ENCODE measurements at places on chromosomes 3 and 15.

DNA sequence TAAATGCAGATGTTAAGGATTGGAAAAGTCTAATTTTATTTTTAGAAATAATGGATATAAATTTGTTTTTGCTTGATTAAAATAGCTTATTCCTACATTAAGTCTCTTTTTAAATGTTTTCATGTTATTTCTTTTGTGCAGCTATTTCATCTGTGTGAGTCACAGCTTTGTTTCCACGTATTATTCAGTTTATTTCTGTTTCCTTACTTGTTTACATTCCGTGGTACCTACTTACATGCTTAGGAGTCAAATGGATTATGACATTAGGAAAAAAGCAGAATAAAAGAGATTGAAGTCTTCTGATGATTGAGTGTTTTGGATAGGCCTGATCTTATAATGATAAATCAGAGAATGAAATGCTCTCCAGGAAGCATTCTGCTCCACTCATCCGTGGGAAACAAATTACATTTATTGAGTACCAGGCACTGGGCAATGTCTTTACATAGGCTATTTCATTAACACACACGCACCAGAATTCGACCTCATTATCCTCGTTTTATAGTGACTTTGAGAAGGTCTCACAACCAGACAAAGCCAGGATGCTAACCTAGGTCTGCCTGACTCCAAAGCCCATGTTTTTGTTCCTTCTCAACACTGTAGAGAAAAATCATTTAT lies 38.1 kb upstream of the RASA2 start:
- DNase-seq = no peak

DNA sequence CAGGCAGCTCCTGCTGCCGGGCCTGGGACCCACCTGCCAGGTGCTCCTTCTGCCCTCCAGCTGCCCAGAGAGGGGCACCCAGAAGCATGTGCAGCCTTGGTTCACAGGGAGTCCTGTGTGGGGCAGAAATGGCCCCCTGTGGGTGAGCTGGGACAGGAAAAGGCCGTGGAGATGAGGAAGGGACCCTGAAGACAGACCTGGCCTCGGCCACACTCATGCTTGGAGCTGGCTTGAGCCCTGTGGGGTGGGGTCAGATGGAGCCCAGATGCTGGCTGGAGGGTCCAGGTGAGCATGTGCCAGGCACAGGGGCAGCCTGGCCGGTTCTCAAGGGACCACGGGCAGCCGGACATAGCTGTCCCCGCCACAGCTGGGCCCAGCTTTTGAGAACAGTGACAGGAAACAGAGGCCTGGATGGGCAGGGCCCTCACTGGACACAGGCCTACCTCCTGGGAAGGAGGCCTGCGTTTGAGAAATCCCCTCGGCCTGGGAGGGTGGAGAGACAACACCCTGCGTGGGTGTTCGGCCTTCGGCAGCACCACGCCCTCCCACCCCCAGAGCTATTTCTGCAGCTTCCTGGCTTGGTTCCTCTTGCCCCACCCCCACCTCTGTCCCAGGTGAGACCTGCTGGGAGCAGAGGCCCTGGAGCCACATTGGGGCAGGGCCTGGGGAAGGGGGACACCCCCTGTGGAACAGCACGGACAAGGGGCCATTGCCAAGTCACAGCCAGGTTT lies 132.6 kb upstream of the MEF2A start:
- DNase-seq = no peak

- no peak for DNase-seq
Observed at GRCh38 chr3:30440147-30440604, 166.2 kb upstream of the TGFBR2 start.

GRCh38 chr15:95758451-95758850 lies 572.0 kb upstream of the NR2F2 start:
- no peak for DNase-seq

GRCh38 chr3:129549006-129549800 lies 6.2 kb downstream of the H1-8 start:
- DNase-seq = no peak

DNA sequence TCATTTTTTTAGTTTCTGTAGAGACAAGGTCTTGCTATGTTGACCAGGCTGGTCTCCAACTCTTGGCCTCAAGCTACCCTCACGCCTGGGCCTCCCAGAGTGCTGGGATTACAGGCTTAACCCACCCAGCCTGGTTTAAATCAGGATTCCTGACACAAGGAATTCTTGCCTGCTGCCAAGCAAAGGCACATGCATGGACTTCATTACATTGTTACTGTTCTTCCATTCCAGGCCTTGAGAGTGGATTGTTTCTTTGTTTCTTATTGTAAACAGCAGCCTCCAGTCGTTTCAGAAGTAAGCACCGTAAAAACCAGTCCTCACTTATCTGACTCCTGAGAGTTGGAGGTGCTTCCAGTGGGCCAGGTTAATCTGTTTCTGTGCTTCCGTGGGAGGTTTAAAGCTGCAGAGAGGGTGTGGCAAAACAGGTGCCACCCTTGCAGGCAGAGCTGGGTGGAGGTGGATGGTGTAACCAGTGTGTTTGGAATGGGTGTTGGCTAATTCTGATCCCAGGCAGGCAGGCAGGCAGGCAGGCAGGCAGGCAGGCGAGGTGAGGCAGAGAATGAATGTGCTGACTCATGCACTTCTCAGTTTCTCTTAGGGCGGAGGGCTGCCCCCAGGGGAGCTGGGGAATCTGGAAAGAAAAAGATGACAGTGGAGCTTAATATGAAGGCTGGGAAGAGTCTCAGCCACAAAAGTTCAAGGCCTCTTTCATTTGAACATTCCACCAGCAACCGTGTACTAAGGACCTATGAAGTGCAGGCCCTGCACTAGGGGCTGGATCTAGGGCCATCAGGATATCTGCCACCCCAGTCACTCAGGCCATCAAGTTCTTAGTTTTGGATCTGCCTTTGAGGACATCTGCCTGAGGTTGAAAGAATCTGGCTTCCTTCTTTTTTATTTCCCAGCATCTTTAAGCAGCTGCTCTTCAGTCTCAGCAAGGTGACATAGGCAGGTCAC lies 37.0 kb upstream of the CDCP1 start:
- DNase-seq = no peak

DNA sequence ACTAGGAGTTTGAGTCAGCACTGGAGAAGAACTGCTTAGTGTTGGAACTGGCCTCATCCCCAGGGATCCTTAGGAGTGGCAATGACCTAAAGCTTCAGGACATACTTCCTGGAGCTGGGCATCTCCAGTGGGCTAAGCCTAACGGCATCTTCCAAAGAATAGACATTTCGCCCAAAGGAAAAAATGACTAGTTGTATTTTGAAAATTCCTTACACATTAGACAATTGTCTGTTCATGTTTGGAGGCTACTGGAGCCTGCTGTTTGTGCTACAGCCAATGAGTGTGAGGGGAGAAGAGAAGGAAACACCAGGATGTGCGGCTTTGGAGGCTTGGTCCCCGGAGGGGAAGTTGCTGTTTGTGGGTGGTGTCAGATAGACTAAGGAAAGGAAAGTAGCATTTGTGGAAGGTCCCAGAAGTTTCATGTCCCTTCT lies 77.6 kb downstream of the POLR2M start:
- DNase-seq = no peak

DNA sequence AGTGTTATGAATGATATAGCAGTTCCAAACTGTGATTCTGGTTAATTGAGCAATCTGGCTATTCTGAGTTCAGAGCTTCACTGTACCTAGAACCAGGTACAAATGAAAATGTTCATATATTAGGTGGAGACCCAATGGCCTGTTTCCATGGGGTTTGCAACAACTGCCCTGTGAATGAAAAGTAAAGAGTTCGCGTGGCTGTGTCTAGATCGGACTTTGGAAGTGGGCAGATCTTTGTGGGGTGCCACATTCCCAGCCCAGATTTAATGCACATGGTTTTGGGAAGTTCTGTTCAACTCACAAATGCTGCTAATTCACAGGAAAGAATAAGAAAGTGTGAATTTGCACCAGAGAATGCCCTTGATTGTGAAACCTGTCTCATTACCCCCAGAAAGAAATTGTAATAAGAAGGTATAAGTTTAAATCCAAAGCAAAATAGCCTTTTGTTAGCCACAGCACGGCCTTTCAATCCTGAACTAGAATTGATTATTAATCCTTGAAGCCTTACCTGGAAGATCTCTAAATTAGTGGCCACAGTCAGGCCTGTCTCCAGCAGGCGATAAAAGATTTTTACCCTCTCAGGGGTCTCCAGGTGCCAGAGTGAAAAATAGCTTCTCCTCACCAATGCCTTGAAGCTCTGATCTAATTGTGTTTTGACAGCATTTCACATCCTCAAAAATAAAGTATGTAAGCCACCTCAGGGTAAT lies 22.6 kb downstream of the WHAMM start:
- no peak for DNase-seq

DNA sequence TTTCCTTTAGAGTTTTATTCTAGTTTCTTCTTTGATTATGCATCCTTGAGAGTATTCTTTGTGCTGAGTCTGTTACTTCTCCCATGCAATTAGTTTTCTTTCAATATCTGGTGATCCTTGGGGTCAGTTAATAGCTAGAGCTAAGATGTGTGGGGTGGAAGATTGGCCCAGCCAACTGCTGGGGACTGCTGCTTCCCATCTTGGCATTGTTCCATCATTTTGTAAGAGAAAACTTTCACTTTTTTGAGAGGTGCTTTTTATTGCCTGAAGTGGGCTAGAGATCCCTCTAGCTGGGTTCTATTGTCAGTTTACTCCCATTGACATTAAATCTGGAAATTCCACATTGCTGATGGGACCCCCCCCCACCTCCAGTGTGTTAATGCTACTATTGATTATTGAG lies 15.4 kb downstream of the BCL2L10 start:
- DNase-seq = no peak

GRCh38 chr15:85710340-85710842 lies 84.3 kb downstream of the KLHL25 start:
- no peak for DNase-seq

- no peak for DNase-seq
Observed at GRCh38 chr15:37888356-37888755, 46.1 kb upstream of the TMCO5A start.

- no peak for DNase-seq
Observed at GRCh38 chr3:197420115-197420514, 121.7 kb upstream of the DLG1 start.

DNA sequence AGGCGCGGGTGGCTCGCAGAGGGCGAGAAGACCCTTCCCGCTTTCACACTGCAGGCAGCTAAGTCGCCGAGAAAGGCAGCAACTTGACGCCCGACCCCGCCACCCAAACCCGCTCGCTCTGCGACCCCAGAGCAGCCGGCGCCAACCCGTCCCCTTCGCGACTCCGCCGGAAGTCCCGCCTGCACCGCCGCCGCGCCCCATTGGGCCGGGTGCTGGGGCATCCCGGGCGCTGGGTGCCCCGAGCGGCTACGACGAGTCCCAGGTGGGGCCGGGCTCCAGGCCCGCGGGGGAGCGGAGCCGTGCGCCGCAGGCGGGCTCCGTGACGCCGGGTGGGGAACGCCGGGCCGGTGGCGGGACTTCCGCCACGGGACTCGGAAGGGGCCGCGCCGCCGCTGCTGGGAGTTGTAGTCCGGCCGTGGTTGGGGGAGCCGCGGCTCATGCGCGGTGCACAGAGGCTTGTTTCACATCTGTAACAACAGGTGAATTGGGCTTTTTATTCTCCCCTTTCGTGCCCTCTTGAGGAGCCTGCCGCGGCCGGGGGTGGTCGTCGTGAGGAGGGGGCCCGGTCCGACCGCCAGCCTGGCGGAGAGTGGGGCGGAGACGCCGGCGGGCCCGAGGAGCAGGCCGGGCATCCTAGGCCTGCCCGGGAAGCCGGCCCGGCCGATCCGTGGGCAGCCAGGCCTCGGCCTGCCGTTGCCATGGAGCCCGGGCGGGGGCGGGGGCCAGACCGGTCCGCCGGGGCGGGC lies at the start of gene DHX30:
TSS of gene DHX30 (plus strand) at position 405 of the 746 bp plus-strand sequence. CDS start 7,546 bp downstream, outside the sequence.
- DNase-seq = peak; percentile 68

DNA sequence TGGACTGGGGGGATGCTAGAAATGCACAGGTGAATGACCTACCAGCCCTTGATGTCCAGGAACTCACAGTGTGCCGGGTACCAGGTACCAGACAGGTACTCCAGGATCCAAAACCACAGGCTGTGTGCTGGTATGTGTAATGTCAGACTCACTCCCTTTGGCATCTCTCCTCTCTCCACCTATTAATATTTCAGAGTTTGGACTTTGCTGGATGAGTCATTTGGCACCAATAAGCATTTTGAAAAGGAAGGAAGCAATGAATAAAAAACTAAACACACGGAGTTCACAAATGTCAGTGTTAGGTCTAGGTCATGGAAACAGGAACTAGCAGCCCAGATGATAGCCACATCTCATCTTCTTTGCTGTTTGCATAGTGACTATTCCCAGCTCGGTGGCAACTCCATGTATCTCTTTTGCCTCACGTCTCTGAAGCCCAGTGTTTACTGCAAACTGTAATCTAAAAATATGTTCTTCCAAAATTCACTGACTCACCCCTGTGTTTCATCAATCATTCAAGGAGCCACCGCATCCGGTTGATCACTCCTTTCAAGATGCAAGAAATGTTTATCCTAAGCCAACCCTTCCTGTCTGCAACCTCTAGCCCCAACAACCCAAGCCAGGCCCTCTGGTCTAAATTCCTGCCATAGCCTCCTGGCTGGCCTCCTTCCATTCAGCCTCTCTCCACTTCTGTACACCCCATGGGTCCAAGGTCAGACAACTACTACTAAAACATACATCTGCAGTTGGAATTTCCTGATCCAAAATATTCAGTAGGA lies 8.4 kb downstream of the ITGB5 start:
- DNase-seq = no peak

- no peak for DNase-seq
Observed at GRCh38 chr3:184846496-184846895, 34.5 kb downstream of the VPS8 start.

- no peak for DNase-seq
Observed at GRCh38 chr15:67080900-67081431, 15.6 kb downstream of the SMAD3 start.

- DNase-seq = no peak
Observed at GRCh38 chr15:70142322-70143191, 44.8 kb upstream of the TLE3 start.

- DNase-seq = no peak
Observed at GRCh38 chr15:32718821-32719716, 1.3 kb downstream of the GREM1 start.

GRCh38 chr3:41241161-41241560 lies 41.9 kb downstream of the CTNNB1 start:
- no peak for DNase-seq

GRCh38 chr3:149792452-149793270 lies at the start of gene ANKUB1:
TSS of gene ANKUB1 (minus strand) at chr3:149792554. CDS start at chr3:149792366, 188 bp downstream.
- DNase-seq = no peak

GRCh38 chr3:155737844-155738460 lies 6.9 kb downstream of the PLCH1 start:
- no peak for DNase-seq

DNA sequence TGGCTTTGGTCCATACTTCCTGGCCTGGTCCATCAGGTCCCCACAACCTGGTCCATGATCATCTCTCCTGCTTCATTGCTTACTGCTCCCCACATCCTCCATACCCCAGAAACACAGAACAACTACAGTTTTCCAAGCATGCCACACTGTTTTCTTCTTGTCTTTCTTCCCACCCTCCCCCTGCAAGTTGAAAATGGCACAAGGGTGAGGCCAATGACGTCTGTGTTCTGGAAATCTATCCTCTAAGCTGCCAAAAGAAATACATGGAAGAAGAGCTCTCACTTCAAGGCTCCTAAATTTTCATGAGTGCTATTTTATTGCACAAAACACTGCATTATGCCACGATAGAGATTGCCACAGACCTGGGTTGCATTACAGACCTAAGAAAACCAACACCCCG lies 404.4 kb downstream of the VPS13C start:
- no peak for DNase-seq

All from activated CD4-positive, CD25-positive, alpha-beta regulatory T cell (primary cell).